Psoas muscle (tissue), 8 donors: ENCODE measurements at places on chromosomes 16 and 17.

- peak; percentile 64 for DNase-seq
Observed at GRCh38 chr17:40536295-40537171, 28.7 kb downstream of the CCR7 start.

- DNase-seq = no peak
Observed at GRCh38 chr16:56645311-56645710, 6.4 kb upstream of the MT1B start.

DNA sequence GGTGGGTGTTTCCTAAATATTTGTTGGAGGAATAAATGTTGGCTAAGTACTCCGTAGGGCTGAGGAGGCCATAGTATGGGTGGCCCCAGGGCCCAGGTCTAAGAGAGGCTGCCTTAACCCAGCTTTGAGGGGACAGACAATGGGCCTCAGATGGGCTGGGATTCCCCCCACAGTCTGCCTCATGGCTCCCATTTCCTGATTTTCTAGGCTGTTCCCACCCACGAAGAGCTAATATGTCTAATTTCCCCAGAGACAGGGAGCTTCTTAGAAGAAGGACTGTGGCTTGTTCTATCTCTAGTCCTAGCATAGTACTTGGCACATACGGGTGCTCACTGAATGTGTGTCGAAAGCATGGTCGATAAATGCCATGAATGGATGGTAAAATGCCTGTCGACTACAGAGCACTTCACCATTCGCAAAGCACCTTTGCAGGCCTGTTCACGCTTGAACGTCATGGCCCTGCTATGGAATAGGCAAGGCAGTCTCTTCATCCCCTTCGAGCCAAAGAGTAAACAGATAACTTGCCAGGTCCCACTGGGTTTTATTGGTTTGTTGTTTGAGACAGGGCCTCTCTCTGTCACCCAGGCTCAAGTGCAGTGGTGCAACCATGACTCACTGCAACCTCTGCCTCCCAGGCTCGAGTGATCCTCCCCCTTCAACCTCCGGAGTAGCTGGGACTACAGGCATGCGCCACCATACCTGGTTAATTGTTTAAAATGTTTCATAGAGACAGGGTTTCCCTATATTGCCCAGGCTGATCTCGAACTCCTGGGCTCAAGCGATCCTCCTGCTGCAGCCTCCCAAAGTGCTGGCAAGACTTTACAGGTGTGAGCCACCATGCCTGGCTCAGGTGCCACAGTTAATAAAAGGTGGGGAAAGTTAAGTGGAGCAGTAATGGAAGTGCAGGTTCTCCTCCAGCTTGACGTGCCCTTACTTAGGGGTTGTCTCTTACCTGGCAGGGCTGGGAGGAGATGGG lies 9.7 kb downstream of the CHAD start:
- no peak for DNase-seq

- DNase-seq = no peak
Observed at GRCh38 chr17:36816907-36817288, 120.4 kb upstream of the LHX1 start.

GRCh38 chr16:70735141-70735979 lies 49.5 kb upstream of the MTSS2 start:
- peak; percentile 77 for DNase-seq

- no peak for DNase-seq
Observed at GRCh38 chr16:70592106-70592571, 54.2 kb upstream of the IL34 start.

DNA sequence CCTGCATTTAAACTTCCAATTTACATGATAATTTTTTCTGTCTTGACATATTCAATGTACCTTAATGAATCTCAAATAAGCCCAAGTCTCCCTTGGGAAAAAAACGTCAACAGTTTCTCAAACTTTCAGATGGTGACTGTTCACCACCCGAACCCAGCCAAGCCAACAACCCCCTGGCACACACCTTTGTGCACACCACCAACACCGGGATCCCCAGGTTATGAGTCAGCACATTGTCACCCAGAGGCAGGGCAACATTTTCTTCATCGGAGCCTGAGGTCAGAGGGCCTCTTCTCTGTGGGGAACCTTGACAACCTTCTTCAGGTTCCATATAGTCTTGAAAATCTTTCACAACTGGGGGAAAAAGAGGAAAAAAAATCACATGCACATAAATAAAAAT lies 15.5 kb downstream of the DYNC1LI2 start:
- DNase-seq = no peak

DNA sequence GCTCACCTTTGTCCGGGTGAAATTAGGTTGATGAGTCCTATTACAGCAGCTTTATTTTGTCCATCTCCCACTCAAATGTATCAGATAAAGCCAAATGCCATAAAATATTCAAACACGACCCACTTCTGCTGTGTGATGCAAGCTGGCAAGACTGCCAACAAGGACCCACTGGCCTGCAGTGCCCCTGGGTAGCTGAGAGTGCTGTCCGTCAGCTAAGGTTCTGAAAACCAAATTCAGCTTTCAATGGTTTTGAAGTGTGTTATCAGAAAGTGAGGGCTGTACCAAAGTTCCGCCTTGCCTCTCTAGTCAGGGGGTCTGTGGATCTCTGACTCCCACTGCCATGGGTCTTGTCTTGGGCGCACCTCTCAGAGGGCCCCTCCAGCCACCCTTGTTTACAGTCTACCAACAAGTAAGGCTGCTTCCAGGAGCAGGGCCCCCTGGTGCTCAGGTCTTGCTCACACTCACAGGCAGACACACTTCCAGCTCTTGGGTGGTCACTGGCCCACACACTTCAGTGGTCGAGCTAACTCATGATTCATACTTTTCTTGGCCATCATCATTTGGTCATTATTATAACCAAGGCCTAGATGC lies 10.5 kb upstream of the CCDC182 start:
- DNase-seq = no peak

DNA sequence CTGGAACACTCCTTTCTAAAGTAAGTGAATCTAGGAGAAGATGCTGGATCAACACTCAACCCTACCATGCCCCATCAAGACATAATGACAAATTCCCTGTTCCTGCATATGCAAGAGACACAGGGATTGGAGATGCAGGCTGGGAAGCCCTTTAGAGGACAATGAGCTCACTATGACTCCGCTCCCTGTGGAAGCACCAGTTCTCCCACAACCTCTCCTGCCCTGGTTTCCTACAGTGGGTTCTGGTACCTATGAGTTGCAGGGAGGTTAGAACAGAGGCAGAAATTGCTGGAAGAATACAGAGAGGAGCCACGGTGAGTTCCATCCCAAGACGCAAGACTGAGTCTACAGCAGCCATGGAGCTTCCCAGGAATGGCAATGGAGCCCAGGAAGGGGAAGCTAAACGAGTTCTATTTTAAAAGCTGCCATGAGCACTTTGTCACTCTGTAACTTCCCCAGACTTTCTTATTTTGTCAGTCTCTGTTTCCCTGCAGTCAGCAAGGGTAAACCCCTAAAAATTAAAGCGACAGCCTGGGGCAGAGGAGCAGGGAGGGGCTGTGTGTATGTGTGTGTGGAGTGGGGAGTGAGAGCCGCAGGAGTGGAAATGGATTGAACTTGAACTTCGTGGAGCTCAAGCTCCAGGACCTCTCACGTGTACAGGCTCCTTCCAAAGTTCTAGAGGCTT lies 42.3 kb upstream of the PIK3R6 start:
- DNase-seq = no peak

DNA sequence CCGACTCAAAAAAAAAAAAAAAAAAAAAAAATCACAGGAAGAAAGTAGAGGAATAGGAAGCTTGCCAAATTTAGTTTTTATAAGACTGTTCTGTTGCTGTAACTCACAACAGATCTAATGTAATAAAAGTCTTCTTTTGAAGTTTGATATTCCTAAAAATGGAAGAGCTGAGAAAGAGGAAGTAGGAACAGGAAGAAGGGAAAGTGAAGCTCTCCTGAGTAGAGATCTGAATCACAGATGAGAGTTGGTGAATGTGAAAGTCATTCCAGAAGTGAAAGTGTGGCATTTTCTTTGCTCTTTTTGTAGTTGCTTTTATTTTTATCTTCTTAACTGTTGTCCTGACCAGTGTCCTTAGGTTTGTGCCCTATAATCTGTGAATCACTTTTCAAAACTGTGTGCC lies 2.1 kb downstream of the NMT1 start:
- no peak for DNase-seq

DNA sequence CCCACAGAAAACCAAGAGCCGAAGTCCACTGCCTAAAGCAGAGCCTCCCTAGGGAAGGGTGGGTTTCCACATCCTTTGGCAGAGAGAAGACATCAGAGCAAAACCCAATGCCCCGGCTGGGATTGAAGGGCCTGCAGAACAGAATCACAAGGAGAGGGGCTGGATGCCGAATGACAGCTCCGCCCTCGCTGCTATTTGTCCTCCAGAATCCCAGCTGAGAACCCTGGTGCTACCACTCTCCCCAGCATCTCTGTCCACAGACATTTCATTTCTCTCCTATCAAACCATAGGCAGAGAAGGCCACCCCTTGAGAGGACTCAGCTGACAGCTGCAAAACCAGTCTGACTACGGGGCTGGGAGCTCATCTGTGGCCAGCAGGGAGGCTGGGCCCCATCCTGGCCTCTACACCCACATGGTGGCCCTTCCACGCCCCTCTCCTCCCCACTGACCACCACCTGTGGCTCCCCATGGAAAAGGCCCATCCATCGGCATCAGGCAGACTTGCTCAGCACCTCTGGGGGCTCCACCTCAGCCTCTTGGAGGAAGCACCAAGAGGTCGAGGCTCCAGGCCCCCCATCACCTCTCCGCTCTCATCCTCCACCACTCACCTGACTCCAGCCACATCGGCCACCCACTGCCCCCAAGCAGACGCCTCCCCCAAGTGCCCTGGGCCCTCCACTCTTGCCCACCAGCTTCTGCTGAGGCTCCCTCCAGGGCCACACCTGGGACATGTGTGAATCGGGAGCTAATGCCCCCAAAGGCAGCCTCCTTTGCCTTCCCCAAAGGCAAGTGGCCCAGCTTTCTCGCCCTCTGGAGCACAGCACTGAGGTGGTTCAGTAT lies 288.5 kb downstream of the C16orf95 start:
- DNase-seq = no peak

GRCh38 chr17:38710985-38711384 lies 5.9 kb downstream of the MLLT6 start:
- no peak for DNase-seq

DNA sequence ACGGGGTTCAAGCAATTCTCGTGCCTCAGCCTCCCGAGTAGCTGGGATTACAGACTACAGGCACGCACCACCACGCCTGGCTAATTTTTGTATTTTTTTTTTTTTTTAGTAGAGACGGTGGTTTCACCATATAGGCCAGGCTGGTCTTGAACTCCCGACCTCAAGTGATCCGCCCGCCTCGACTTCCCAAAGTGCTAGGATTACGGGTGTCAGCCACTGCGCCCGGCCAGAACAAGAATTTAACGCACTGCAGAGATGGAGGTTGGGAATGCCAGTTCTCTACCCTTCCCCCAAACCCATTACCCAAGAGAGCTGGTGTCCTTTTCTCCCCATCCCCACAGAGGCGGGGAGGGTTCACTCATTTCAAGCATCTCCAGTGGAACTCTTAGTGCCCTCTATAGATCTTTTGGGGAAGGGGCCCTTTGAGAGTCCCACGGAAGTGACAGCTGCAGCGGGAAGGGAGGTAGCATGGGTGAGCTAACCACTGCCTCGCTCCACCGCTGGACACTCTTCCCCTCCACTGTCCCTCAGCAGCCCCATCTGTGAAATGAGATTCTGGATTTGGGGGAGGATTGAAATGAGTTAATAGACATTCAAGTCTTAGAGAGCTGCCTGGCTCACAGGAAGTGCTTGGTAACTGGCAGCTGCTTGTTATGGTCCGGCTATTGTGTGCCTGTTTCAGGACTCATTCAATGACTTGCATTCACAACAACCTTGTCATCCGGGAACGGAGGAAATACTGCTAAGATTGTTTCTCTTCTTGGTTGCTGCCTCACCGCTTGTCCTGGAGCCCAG lies 3.5 kb upstream of the UBALD2 start:
- DNase-seq = no peak
